ENCODE measurements at places on chromosomes 5 and 9. TPM values are rescaled to one million over a fixed set of nuclear protein-coding genes. Genes with fewer than 3 reads are reported as not detected.

SHOC1 gene
- not detected for total RNA-seq

UGT3A1 gene
- total RNA-seq: not detected

FOXD4 gene
- 0.58 TPM for total RNA-seq

FGF18 gene
- total RNA-seq: 0.44 TPM

DMRT3 gene
- not detected for total RNA-seq

WHRN gene
- total RNA-seq: 6.9 TPM

SPATA31C1 gene
- not detected for total RNA-seq

SOX30 gene
- 0.05 TPM for total RNA-seq

ADAMTS2 gene
- 0.11 TPM for total RNA-seq

TNC gene
- total RNA-seq: 1.4 TPM

GDNF gene
- not detected for total RNA-seq

ROR2 gene
- total RNA-seq: 1.9 TPM
